ENCODE measurements at places on chromosomes 1 and 21. TPM values are rescaled to one million over a fixed set of nuclear protein-coding genes. Genes with fewer than 3 reads are reported as not detected.

Gene FAM72D
- total RNA-seq, result 0.24 TPM

Gene RASSF5
- total RNA-seq, result 19.8 TPM

Gene DENND2D
- 4.2 TPM for total RNA-seq

Gene PPM1J
- 5.5 TPM for total RNA-seq

Gene AMPD1
- not detected for total RNA-seq

Gene RHBDL2
- total RNA-seq, result 0.39 TPM

Gene AK4
- 102 TPM for total RNA-seq

Gene DCDC2B
- not detected for total RNA-seq

Gene IL23R
- total RNA-seq, result not detected

Gene CRYAA
- not detected for total RNA-seq

All from right cardiac atrium (tissue), 5 donors.